ENCODE measurements at places on chromosomes 16 and 17.

DNA sequence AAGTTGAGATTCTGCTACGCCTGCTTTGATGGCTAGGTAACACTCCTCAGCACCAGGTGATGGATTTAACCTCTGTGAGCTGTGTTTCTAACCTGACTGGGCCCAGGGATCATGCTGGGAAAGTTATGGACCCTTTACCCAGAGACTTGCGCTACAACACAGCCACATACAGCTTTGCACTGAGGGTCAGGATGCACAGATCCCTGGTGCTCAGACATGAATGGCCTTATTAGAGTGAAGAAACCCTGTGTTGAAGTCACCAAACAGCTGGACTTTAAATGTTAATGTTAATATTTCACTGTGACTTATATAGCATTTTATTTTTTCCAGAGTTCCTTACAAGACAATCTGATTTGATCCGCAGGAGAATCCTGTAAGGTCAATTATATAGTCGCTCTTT is 114.3 kb downstream of the MSI2 start:
- no peak overlapping the region for H3K4me3 ChIP-seq
- H3K27me3 ChIP-seq = no peaks in the 10 kb centered on the region
- no peaks in the 10 kb centered on the region for H3K36me3 ChIP-seq

- peak; percentile 83 for DNase-seq
- no peak overlapping the region for H3K4me3 ChIP-seq
- no peaks in the 10 kb centered on the region for H3K36me3 ChIP-seq
- no peaks in the 10 kb centered on the region for H3K4me1 ChIP-seq
- H3K27ac ChIP-seq = no peak overlapping the region
Measured at GRCh38 chr16:51818342-51818944, 667.4 kb upstream of the SALL1 start.

- H3K4me1 ChIP-seq = no peaks in the 10 kb centered on the region
- DNase-seq = no peak
- H3K4me3 ChIP-seq = no peak overlapping the region
- H3K27me3 ChIP-seq = no peaks in the 10 kb centered on the region
- H3K27ac ChIP-seq = no peak overlapping the region
- no peaks in the 10 kb centered on the region for H3K36me3 ChIP-seq
Measured at GRCh38 chr16:12456355-12456754, 347.3 kb downstream of the CPPED1 start.

GRCh38 chr17:797236-797840 is 15.2 kb downstream of the MRM3 start:
- H3K27ac ChIP-seq = no peak overlapping the region
- no peaks in the 10 kb centered on the region for H3K36me3 ChIP-seq
- no peak for DNase-seq
- H3K4me3 ChIP-seq = no peak overlapping the region
- H3K4me1 ChIP-seq = peaks cover 3% of the 10 kb centered on the region
